ENCODE measurements at places on chromosomes 3 and 15.

DNA sequence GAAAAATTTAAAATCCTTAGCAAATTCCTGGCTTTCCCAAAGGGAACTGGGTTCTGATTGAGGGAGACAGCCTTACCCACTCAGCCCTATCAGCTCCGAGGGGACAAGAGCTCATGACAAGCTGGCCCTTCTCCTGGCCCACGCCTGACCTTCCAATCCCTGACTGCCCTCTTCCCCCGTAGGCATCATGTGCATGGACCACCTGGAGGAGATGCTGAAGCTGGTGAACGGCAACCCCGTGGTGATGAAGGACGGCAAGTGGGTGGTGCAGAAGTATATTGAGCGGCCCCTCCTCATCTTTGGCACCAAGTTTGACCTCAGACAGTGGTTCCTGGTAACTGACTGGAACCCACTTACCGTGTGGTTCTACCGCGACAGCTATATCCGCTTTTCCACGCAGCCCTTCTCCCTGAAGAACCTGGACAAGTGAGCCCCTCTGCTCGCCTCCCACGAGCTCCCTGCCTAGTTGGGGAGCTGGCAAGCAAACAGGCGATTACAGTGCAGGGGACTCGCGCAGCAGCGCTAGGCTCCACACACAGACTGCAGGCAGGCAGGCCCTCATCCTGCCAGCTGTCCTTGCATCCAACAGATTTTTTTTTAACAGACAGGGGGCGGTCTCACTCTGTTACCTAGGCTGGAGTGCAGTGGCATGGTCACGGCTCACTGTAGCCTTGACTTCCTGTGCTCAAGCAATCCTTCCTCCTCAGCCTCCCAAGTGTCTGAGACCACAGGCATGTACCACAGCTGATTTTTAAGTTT is 16.8 kb downstream of the RPUSD3 start:
- no peak for DNase-seq

GRCh38 chr3:18423401-18424212 is 1.5 kb downstream of the SATB1 start:
- no peak for DNase-seq

- no peak for DNase-seq
Observed at GRCh38 chr15:31031471-31032067, 40.1 kb upstream of the MTMR10 start.

- DNase-seq, result no peak
Observed at GRCh38 chr3:100047455-100048141, 66.7 kb downstream of the FILIP1L start.

GRCh38 chr3:31567036-31567435 is 34.3 kb downstream of the STT3B start:
- DNase-seq, result no peak
